NAMALWA (cell line): ENCODE measurements at places on chromosomes 4 and X.

DNA sequence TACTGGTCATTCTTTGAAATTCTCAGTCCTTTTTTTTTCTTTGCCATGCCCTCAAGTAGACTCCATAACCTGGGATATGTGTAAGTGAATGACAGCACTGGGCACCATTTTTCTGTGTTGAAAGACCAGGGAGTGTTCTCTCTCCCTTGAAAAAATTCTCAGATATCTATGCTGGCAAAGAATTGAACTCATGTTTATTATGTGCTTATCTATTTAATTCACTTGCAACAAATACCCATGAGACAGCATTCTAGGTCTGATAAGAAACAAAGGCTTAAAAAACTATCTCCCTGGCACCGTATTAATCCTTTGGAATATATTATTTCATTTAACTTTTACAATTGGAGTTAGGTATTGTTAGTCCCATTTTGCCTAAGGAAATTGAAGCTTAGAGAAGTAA is 36.7 kb downstream of the LARP7 start:
- DNase-seq = no peak

DNA sequence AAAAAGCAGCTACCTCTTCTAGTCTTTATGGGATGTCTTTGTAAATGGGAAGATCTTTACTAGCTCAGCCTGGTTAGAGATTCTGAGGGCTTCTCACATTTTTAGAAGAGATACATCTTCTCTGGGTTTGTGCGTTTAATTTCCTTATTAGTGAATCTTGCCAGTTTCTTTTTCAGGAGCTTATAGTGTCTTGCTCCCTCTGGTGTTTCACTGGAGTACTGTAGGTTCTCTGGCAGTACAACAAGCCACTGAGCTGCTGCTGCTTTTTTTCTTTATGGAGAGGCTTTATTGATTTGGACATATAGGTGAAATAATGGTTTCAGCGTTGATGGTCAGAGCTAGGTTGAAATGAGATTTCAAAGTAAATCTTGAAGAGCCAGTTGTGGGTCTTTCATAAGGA is 82.9 kb downstream of the LAS1L start:
- peak; percentile 63 for DNase-seq

DNA sequence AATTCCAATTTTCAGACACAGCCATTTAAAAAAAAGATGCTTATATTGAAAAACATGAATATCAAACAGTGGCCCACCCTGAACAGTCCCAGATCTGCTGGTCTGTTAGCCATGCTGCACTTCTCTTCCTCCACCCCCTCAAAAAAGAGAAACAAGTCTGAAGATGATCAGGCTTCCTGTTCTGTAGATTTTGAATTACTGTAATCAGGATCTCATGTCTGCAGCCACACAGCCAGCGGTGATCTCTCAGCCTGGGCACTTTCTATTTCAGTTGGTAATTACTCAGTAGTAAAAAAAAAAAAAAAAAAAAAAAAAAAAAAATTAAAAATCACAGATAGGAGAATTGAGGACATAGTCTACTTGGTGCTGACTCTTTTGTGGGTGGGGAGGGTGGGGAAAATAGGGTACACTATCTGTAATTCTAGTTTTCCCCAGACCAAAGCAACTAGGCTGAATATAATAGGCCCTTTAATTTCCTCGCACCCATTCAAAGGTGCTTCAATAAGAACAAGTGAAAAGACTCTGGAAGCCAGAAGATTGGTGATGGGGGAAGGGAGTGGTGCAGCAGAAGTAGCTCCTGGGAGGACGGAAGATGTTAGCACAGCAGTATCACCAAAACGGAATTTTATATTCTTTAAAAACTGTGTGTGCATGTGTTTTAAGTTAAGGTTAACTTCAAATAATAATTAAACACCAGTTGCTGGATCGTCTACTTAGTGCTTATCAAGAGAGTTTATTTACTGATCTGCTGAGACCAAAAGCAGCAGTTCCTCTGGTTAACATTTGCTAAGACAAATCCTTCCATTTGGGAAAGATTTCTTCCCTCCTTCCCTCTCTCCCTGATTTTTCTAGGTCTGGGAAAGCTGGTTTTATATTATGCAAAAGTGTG is 47.0 kb downstream of the SPRY1 start:
- peak; percentile 30 for DNase-seq

DNA sequence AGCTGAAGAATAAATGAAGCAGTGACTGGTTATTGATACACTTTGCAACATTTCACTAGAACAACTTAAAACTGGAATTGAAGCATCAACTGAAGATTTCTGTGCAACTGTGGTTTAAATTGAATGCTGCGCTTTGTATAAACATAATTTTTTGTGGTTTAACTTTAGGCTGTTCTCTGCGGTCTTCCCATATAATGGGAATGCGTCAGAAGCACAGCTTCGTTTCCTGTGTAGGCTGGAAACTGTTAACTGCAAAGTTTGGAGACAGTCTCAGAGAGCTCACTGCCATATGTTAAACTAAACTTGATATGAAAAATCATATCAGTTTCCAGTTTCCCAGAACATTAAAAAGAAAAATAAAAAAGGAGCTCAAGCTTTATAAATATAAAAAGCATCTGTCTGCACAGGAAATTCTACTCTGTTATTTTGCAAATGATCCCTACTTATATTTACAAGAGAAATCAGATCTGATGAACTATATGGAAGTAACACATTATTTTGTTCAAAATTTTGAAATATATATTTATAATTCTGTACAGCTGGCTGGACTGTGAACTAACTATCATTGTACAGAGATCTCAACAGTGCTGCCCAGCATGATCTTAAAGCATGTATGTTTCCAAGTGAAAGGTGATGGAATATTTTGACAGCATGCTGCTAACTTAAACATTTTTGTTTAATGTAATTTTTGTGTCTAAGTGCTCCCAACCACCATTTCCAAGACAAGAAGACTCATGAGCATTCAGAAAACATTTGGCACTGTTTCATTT is 139.9 kb downstream of the NDST3 start:
- DNase-seq = no peak

DNA sequence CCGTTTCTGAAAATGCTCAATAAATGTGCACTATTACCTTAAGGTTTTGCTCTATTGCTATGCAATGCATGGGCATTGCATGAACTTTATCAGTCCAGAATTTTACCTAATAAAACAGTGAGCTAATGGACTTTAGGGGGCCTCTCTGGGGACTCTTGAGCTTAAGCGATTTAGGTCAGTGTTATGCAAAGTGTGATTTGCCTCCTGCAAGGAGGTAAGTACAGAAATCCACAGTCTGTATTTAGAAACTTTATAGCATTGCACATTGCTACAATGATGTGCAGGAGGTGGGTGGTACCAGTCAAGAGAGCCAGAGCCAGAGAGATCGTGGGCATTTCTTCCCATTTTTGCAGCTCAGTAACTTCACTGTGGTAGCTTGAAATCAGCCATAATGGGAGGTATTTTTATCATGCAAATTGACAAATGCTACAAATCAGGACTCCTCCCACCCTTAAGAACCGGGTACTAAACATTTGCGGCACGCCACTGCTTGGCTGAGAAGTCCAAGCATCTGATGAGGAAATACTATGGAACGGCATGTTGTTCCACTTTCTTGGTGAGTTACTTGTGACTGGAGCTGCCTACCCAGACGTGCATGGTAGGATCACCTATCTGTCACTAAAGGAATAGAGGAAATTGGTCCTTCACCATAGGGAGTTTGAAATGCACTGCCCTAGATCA is 174.6 kb upstream of the PGRMC2 start:
- DNase-seq = no peak

- no peak for DNase-seq
These were observed 22.7 kb upstream of the GPR50 start for GRCh38 chrX:151153667-151154066.

- no peak for DNase-seq
These were observed 53.2 kb upstream of the SPANXB1 start for GRCh38 chrX:140949233-140949632.

- DNase-seq = no peak
These were observed 26.5 kb upstream of the HAND2 start for GRCh38 chr4:173556398-173557131.

GRCh38 chrX:57227691-57228090 is 58.8 kb upstream of the FAAH2 start:
- no peak for DNase-seq

GRCh38 chrX:55489314-55490009 is at the start of gene USP51:
USP51 (minus strand) TSS chrX:55489848; CDS start chrX:55488939, 909 bp downstream.
- peak; percentile 61 for DNase-seq

GRCh38 chrX:31130457-31131220 is 58.8 kb upstream of the FTHL17 start:
- no peak for DNase-seq

- DNase-seq = no peak
These were observed 170.2 kb downstream of the RAPGEF2 start for GRCh38 chr4:159273141-159273438.

DNA sequence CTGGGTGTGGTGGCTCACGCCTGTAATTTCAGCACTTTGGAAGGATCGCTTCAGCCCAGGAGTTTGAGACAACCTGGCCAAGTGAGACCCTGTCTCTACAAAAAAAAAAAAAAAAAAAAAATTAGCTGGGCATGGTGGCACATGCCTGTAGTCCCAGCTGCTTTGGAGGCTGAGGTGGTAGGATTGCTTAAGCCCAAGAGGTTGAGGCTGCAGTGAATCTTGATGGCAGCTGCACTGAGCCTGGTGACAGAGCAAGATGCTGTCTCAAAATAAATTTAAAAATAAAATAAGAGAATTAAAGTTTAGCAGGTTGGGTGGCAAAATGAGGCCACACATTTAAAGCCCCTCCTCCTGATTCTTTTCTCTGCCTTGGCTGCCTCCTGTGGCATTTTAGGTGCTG is 47.1 kb downstream of the HTT start:
- DNase-seq = no peak
